OCI-LY7 (cell line): ENCODE measurements at places on chromosomes 4 and X. TPM values are rescaled to one million over a fixed set of nuclear protein-coding genes. Genes with fewer than 3 reads are reported as not detected.

DNA sequence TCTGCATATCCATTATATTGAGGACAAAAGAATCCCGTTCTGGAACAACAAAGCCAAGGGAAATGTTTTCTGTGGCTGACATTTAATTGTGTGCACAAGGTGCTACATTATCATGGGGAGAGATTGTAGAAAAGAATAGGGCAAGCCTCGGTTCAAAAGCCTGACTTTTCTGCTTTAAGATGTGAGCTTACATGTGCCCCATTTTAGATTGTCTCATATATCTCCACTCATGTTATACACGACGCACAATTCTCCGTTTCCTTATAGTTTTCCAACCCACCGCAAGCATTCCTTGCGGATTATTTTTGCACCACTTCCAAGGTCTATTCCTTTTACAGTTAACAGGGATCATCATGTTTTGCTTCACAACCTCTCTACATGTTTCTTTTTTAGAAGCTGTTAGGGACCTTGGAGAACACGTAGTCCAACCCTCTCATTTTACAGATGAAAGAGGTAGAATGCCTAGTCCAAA lies 99.6 kb upstream of the MAML3 start:
- DNase-seq, result no peak

DNA sequence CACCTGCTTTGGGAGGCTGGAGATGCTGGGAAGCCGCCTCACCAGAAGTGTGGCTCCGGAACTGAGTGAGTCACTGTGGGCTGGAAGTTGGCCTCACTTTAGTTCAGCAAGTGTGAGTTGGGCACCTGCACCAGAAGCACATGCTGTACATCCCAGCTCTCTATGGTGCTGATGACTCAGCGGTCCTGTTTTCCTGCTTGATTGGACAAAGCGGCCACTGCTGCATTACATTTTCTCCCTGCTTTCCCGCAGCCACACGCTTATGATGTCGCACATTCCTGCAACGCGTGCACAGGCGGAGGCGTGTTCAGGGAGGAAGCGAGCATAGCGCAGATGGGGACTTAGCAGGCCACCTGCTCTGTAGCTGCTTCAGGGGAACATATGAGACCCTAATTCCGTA lies 26.7 kb upstream of the CLDN34 start:
- no peak for DNase-seq

GRCh38 chr4:58665649-58666048 lies 1555.5 kb upstream of the IGFBP7 start:
- no peak for DNase-seq

DNA sequence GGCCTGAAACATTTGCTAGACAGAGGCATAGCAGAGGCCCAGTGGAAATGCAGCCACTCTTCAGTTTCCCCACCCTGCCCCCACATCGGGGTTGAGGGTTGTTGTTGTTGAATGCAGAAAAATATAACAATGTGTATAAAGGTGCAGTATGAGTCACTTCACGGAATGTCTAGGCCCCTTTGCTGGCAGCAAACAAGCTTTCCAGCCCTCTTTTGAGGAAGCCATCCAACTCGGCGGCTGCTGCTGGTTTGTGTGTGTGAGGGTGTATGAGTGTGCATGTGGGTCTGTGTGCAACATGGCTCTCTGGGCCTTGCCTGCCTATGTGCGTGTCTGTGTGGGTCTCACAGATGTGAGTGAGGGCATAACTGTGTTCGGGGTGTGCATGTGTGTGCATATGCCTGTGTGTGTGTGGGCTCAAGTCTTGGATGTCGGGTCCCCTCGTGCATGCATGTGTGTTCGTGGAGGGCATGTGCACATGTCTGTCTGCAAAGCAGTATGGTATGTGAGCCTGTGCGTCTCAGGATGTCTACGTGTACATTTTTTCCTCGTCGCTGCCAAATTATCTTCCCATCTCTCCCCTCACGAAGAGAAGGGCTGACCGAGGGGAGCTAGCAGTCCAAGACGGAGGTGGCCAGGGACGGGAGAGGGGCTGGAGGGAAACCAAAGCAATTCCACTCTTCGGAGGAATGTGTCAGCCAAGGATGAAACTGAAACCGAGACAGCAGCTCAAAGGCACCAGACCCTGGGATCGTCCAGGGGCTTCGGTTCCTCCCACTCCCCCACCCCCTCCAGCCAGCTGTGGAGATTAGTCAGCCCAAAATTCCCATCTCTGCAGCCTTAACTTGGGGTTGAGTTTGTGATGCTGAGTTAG lies 8.4 kb upstream of the ELF4 start:
- no peak for DNase-seq

DNA sequence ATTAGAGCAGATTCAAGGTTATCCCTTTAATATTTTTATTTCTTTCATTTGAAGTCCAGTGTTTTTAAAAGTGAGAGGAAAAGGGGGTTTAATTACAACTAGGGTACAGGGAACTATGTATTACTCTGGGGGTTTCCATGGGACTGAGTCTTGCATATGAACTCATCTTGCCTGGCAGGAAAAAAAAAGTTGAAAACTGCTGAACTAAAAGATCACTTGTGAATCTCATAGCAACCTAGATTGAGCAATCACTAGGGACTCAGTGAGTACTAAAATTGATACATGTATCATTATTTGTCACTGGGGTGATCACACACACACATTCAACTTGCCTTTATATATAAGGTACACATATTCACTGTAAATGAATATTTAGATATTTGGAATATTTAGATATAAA lies 180.7 kb upstream of the SFRP2 start:
- no peak for DNase-seq

GRCh38 chr4:79467246-79467932 lies 59.4 kb upstream of the GK2 start:
- no peak for DNase-seq

DNA sequence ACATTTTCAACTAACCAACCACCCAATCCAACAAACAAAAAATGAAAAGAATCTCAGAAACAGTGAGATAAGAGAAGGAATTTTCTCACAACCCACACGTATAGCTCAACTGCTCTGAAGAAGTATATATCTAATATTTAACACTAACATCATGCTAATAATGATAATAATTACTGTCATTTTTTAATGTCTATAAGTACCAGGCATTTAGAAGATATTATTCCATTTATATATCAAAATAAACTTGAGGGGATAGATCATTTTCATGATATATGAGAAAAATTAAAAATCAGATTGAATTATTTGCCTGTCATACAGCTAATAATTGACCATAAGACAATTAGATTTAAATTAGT lies 4.2 kb upstream of the AFP start:
- no peak for DNase-seq

DNA sequence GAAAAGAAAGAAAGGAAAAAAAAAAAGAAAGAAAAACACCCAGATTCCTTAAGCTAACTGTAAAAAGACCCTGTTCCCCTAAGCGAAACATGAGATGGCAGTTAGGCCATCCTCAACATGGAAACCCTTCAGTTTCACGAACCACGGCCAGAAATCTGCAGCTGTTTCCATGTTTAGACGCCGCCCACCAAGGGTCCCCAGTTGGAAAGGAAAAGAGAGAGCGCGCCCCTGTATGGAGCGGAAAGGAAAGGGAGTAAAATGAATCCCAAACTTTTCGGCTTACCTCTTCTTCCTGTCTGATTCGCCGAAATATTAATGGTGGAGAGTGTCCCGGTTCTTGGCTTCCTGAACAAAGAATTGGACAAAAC lies 38.3 kb downstream of the MGARP start:
- DNase-seq, result no peak

DNA sequence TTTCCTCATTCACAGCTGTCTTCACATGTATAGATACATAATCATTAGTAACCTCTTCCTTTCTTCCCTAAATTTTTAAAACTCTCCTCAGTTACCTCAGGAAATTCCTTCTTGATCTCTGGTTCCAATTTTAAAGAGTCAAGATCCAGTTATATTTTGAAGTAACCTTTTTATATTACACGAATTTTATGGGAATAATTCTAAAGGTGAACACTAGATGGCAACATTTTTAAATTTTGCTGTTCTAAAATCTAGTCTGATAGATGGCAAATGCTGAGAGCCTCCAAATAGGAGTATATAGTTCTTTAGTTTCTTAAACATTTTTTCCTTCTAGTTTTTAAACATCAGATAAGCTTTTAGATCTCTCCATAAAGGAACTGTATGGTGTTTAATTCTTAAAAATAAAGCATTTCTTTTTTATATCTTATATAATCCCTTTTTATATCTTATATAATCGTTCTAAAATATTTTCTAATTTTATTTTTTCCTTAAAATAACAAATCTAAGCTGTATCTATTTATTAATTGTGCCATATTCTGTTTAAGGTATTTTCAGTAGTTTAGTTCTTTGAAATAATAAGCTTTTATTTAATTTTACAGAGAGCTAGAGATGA lies 37.9 kb upstream of the PAPSS1 start:
- DNase-seq, result peak; percentile 48

- no peak for DNase-seq
Measured at GRCh38 chr4:139054791-139055505, 39.4 kb downstream of the NOCT start.

DNA sequence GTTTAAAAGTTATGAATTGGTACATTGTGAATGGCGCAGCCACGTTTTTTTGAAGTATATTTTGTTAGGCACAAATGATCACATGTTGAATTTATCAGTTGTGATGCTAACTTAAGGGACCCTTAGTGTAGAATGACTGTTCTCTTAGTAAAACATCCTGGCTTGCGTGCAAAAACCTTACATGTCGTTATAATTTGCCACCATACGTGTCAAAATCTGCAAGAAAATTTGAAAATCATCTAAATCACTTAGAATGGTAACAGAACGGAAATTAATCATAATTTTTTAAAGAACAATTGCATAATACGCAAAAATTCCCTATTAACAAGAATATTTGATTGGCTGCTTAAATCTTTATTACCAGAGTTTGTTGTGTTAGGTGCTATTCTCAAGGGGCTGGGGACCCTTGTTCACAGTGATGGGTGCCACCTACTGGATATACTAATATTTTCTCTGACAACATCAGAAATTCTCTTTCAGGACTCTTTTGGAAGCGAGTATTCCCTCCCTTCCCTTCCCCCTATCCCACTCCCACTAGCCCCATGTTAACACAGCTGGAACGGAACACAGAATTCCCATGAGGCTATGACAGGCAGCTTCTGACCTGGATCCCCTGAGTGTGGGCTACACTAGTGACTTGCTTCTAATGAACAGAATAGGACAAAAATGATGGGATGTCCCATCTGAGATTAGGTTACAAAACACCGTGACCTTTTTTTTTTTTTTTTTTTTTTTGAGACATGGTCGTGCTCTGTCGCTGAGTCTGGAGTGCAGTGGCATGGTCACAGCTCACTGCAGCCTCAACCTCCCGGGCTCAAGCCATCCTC lies 71.8 kb downstream of the SUPT20HL2 start:
- DNase-seq, result peak; percentile 62

DNA sequence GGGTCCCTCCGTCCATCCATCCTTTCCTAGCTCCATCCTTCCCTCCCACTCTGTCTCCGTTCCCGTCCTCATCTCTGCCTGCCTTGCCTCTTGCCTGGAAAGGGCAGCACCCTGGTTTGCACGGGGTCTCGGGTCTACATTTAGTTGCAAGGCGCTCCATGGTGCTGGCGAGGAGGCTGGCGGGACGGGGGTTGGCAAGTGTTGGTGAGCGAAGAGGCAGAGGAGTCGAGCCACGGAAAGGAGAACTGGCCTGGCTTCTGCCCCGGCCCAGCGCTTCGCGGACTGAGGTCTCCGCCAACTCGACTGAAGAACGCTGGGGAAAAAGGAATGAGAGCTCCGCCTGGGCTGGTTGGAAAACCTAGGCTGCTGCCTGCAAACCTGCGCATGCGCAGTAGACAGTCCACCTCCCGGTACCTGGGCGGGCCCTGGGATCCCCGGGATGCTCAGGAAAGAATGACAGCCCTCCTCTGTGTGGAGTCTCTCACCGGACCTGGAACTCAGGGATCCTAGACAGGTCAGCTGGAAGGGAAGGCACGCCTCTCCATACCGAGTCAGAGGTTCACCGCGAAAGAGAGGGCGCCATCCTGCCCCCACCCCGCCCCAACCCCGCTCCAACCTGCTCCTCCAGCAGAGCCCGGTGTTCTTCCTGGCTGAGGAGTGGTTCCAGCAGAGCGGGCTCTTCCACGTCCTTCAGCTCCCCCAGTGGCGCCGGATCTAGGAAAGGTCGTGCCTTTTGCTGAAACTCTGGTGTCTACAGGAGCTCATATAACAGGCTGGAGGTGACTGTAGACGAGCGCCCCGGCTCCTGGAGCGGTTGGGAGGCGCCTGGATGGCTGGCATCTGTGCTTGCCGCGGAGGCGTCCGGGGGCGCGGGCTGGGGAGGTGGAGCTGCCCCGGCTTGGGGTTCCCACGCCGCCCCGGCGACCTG lies 6.0 kb downstream of the FRG2 start:
- DNase-seq, result no peak

DNA sequence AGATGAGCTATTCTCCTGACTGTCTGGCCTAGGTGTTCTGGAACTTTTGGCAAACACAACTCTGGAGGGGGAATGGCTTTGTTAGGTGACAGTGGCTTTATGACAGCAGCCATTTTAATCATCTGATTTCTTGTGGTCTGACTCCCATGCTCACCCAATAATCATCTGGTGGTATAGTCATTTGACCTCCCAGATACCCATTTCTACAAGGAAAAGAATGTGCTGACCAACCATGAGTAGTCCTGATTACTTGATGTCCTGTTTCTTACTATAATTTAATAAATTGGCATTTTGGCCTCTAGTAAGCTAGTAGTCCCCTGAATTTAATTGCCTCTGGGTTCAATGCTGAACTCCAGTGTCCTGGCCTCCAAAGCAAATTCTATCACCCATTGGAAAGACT lies 109.9 kb upstream of the DUSP21 start:
- no peak for DNase-seq

GRCh38 chrX:3962511-3963311 lies 249.3 kb upstream of the PRKX start:
- peak; percentile 25 for DNase-seq

GRCh38 chr4:111434586-111434985 lies 710.7 kb upstream of the FAM241A start:
- DNase-seq, result no peak

- no peak for DNase-seq
Measured at GRCh38 chrX:103329991-103330390, at the start of gene TCEAL7. Gene TCEAL7, plus strand, starts transcription at chrX:103330239. Its CDS starts 1,165 bp downstream, at chrX:103331404.

- no peak for DNase-seq
Measured at GRCh38 chr4:137700751-137701150, 168.5 kb upstream of the PCDH18 start.

DNA sequence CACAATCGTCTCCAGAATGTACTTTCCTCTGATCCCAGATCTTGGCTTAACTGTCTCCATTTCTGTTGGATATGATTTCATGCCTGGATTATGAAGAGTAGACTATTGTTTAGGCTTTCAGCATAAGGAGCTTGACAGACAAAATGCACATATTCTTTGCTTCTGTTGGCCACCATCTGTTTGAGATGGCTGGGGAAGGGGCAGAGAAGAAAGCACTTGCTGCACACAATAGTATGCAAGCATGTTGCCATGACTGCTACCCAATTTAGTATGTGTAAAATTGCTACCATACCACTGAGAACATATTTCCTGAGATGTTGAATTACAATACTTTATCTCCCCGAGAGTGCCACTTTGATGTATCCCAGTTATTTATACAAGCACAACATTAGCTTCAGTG lies 127.9 kb upstream of the BMPR1B start:
- DNase-seq, result no peak

- no peak for DNase-seq
Measured at GRCh38 chrX:134803551-134804183, 145.4 kb upstream of the PLAC1 start.

Gene SPP1
- total RNA-seq, result not detected in 2 replicates

Gene MMRN1
- total RNA-seq, result 0.13 TPM in 1 of 2 replicates, not detected in the other

Gene RAB41
- total RNA-seq, result not detected in 2 replicates

Gene CENPI
- 45.5 and 47.4 TPM in 2 replicates for total RNA-seq

Gene GCNA
- total RNA-seq, result 3.9 and 4.2 TPM in 2 replicates

Gene RASL11B
- total RNA-seq, result not detected in 2 replicates

Gene NHS
- not detected in 2 replicates for total RNA-seq
